ENCODE measurements at places on chromosomes 2 and 18. TPM values are rescaled to one million over a fixed set of nuclear protein-coding genes. Genes with fewer than 3 reads are reported as not detected.

DNA sequence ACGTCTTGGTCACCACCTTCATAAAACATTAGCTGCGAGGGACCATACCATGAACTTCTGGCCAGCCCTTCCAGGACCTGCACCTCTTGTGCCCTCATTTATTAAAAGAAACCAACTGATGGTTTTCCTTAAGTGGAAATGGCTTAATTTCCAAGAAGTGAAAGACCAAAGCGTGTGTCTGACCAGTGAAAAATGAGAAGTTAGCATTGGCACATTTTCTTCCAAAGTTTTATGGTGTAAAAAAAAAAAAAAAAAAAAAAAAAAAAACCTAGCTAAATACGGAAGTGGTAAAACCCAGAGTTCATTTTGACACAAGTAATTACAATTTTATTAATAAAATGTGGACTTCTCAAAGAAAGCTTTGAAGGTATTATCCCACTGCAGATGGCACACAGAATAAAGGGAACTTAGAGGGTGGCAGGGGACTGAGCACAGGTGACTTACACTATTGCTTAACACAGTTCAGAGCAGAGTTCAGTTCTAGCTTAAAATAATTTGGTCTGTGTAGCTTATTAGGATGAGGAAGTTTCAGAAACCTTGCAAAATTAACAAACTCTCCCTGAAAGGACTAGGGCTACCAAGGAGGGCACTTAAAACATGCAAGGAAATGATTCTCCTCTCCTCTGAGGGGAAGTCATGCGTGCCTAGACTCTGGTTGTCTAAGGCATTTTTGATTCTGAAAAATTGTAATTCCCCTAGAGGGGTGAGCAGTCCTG, 42.2 kb upstream of the EPG5 start:
- no peak overlapping the region for H3K4me3 ChIP-seq
- no peaks in the 10 kb centered on the region for H3K4me1 ChIP-seq
- no peak overlapping the region for H3K27ac ChIP-seq
- H3K27me3 ChIP-seq: no peaks in the 10 kb centered on the region
- H3K36me3 ChIP-seq: no peaks in the 10 kb centered on the region
- no peak for DNase-seq

- no peaks in the 10 kb centered on the region for H3K27me3 ChIP-seq
- DNase-seq: no peak
- H3K27ac ChIP-seq: no peak overlapping the region
- no peaks in the 10 kb centered on the region for H3K36me3 ChIP-seq
Observed at GRCh38 chr2:181784556-181784955, 104.2 kb upstream of the NEUROD1 start.

The SERPINB12 gene
- total RNA-seq: not detected

The ST6GAL2 gene
- 2.3 TPM for total RNA-seq

DNA sequence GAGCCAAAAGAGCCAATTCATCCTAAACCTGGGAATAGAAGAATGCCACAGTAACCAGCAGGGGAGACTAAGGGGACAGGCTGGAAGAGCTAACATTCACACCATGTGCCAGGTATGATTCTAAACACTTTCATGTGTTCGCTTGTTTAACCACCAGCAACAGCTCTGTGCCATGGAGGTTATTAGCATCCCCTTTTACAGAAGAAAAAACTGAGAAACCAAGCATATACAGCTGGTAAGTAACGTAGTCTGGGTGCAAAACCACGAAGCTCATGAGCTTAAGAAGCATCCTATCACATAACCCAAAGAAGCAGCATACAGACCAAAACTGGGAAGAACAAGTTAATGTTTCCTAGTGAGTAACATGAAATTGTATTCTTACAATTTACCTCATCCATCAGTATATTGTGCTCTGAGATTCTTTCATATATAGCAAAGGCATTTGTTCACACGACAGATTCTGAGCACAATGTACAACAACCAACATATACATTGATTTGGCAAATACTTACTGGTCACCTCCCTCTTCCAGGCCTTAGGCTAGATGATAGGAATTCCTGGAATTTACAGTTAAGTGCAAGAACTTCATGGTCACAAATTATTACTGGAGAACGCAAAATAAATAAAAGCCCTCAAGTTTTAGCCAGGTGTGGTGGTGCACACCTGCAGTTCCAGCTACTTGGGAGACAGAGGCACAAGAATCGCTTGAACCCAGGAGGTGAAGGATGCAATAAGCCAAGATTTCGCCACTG, 36.5 kb upstream of the HNRNPA3 start:
- H3K27me3 ChIP-seq: no peaks in the 10 kb centered on the region
- no peaks in the 10 kb centered on the region for H3K36me3 ChIP-seq

DNA sequence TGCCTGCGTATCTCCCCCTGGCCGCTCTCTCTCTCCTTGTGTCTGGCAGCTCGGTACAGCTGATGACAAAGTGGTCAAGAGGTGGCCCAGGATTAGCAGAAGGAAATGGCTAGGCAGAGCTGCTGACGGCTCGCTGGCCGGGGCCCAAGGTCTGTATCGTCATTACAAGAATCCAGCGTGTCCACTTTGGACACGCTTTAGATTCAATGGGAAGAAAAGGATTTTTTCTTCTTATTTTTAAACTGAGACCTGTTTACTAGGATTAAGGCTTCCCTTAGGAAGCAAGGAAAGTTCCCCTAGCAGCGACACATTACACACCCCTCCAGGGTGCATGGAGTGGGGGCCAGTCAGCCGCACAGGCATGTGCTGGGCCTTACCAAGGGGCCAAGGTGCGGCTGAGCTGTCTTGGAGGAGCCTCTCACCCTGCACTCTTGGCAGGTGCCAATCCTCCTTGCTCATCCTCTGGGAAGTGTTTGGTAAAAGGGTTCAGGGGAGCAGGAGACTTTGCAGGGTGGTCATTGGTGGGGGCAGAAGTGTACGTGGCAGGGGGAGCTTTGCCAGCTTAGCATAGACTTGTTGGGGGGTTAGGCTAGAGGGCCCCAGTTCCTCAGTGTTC, 76.8 kb downstream of the POLR1A start:
- no peaks in the 10 kb centered on the region for H3K27me3 ChIP-seq
- H3K36me3 ChIP-seq: no peaks in the 10 kb centered on the region
- no peaks in the 10 kb centered on the region for H3K4me1 ChIP-seq
- DNase-seq: no peak
- H3K27ac ChIP-seq: peak overlapping the region; percentile 38

- no peak overlapping the region for H3K4me3 ChIP-seq
- H3K4me1 ChIP-seq: no peaks in the 10 kb centered on the region
- H3K27ac ChIP-seq: no peak overlapping the region
- no peaks in the 10 kb centered on the region for H3K27me3 ChIP-seq
Observed at GRCh38 chr2:127624756-127625571, 21.0 kb upstream of the GPR17 start.

The CFC1 gene
- total RNA-seq: not detected

GRCh38 chr2:105517814-105518705, 119.2 kb upstream of the FHL2 start:
- H3K27ac ChIP-seq: peak overlapping the region; percentile 62
- peak; percentile 62 for DNase-seq
- H3K4me1 ChIP-seq: no peaks in the 10 kb centered on the region
- no peak overlapping the region for H3K4me3 ChIP-seq
- H3K36me3 ChIP-seq: no peaks in the 10 kb centered on the region

GRCh38 chr2:67437114-67437513, 40.0 kb downstream of the ETAA1 start:
- H3K4me3 ChIP-seq: no peak overlapping the region
- H3K27me3 ChIP-seq: no peaks in the 10 kb centered on the region
- H3K27ac ChIP-seq: no peak overlapping the region

GRCh38 chr2:64837925-64838641, 151.1 kb upstream of the SLC1A4 start:
- H3K27me3 ChIP-seq: no peaks in the 10 kb centered on the region
- no peak overlapping the region for H3K27ac ChIP-seq
- no peak overlapping the region for H3K4me3 ChIP-seq
- no peak for DNase-seq
- H3K4me1 ChIP-seq: no peaks in the 10 kb centered on the region

DNA sequence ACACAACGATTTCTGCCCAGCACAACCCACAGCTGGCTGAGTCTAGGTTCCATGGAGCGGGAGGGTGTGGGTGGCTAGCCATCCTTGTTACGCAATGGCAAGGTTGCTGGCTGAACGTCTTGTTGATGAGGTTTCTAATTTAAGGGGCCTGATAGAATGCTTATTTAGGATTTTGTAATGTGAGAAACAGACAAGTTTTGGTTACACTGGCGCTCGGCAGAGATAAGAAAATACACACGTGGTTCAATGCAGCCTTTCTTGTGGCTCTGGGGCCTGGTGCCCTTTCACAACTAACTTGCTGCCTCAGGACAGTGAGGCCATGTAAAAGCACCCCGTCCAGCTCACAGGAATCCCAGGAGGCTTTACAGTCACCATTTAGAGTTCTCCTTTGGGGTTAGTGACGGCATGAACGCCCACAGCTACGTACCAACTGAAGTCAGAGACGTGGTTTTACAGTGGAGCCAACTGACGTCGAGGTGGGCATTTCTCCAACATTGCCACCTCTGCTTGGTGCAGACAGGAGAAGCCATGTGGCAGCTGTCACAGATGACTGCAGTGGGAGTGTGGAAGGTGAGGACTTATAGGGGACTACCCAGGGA, 29.7 kb upstream of the PIEZO2 start:
- H3K4me3 ChIP-seq: no peak overlapping the region
- H3K27me3 ChIP-seq: no peaks in the 10 kb centered on the region
- no peaks in the 10 kb centered on the region for H3K4me1 ChIP-seq
- peak; percentile 55 for DNase-seq
- no peaks in the 10 kb centered on the region for H3K36me3 ChIP-seq

DNA sequence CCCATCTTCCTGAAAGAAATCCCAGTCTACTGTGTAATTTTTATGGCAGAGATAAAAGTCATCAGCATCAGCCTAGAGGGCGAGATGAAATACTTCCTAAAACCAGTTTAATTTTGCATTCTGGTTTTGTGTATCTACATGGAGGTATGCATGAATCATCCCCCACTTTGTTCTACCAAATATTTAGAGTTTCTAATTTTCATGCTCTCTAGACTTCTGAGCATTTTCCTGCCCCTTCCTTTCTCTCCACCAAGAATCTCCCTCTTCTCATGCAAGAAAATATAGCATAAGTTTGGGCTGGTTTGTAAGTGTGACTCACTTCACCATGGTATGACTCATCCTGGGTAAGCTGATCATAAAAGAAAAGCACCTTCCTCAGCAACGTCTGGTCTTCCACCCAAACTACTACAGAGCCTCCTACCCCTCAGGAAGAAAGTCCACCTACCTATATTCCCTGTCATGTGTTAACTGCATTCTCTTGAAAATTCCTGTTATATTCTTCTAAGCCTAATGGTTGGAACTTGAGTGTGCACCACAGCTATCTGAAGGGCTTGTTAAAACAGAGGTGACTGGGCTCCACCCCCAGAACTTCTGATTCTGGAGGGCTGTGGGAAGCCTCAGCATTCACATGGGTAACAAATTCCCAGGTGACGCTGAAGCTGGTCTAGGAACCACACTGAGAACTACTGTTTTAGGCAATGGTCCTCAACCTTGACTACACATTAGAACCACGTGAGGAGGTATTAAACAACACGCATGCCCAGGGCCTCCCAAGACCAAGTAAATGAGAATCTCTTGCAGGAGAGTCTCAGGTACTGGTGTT, 37.4 kb upstream of the RAPGEF4 start:
- no peaks in the 10 kb centered on the region for H3K36me3 ChIP-seq
- no peak for DNase-seq
- no peak overlapping the region for H3K4me3 ChIP-seq
- H3K27me3 ChIP-seq: no peaks in the 10 kb centered on the region
- no peaks in the 10 kb centered on the region for H3K4me1 ChIP-seq
